Psoas muscle (tissue), 8 donors: ENCODE measurements at places on chromosomes 3 and 15. TPM values are rescaled to one million over a fixed set of nuclear protein-coding genes. Genes with fewer than 3 reads are reported as not detected.
A peak's percentile ranks its signal among the peaks of the same experiment; 100 is the strongest.

GRCh38 chr15:29695489-29696167 lies 126.6 kb downstream of the TJP1 start:
- H3K4me3 ChIP-seq, result no peak overlapping the region
- peaks cover 25% of the 10 kb centered on the region for H3K36me3 ChIP-seq
- no peaks in the 10 kb centered on the region for H3K4me1 ChIP-seq
- no peak overlapping the region for H3K27ac ChIP-seq
- no peak for DNase-seq

The ESYT3 gene
- 4.5 TPM for total RNA-seq

DNA sequence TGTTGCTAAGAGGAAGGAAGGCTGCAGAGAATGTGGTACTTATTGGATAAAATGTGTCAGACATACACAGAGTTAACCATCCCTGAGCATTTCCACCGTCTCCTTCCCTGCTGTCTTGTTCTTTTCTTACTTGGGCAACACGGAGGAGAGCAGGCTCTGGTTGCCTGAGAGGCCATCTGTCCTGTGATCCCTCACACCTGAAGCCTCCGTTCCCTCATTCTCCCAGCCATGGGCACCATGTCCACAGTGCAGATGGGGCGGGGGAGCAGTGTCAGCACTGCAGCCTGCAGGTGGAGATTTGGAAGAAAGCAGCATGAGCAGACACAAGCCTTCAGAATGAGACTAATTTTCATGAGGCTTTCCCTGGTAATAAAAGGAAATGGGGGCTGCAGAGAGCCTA lies 133.7 kb downstream of the CHCHD6 start:
- DNase-seq, result no peak
- H3K4me3 ChIP-seq, result no peak overlapping the region
- H3K27me3 ChIP-seq, result no peaks in the 10 kb centered on the region
- H3K36me3 ChIP-seq, result no peaks in the 10 kb centered on the region
- H3K27ac ChIP-seq, result no peak overlapping the region

- no peak overlapping the region for H3K27ac ChIP-seq
- no peaks in the 10 kb centered on the region for H3K27me3 ChIP-seq
- H3K4me3 ChIP-seq, result no peak overlapping the region
- no peaks in the 10 kb centered on the region for H3K4me1 ChIP-seq
Observed at GRCh38 chr3:81443457-81443782, 318.0 kb downstream of the GBE1 start.

The FETUB gene
- total RNA-seq, result not detected

- DNase-seq, result no peak
- peaks cover 9% of the 10 kb centered on the region for H3K36me3 ChIP-seq
- H3K4me1 ChIP-seq, result peaks cover 10% of the 10 kb centered on the region
- no peaks in the 10 kb centered on the region for H3K27me3 ChIP-seq
- peak overlapping the region; percentile 66 for H3K27ac ChIP-seq
- H3K4me3 ChIP-seq, result peak overlapping the region; percentile 72
Observed at GRCh38 chr3:184380627-184381260, 890 bp downstream of the CHRD start.

The SLC28A1 gene
- total RNA-seq, result 0.23 TPM

- H3K27ac ChIP-seq, result no peak overlapping the region
- H3K4me3 ChIP-seq, result no peak overlapping the region
- no peak for DNase-seq
Observed at GRCh38 chr3:66018057-66019033, 20.4 kb downstream of the MAGI1 start.

- peaks cover 12% of the 10 kb centered on the region for H3K36me3 ChIP-seq
- H3K27me3 ChIP-seq, result no peaks in the 10 kb centered on the region
- H3K4me3 ChIP-seq, result no peak overlapping the region
- DNase-seq, result no peak
- H3K4me1 ChIP-seq, result peaks cover 23% of the 10 kb centered on the region
- H3K27ac ChIP-seq, result peak overlapping the region; percentile 80
Observed at GRCh38 chr3:47909607-47910006, 106.6 kb downstream of the MAP4 start.

The TMCO5A gene
- total RNA-seq, result not detected

DNA sequence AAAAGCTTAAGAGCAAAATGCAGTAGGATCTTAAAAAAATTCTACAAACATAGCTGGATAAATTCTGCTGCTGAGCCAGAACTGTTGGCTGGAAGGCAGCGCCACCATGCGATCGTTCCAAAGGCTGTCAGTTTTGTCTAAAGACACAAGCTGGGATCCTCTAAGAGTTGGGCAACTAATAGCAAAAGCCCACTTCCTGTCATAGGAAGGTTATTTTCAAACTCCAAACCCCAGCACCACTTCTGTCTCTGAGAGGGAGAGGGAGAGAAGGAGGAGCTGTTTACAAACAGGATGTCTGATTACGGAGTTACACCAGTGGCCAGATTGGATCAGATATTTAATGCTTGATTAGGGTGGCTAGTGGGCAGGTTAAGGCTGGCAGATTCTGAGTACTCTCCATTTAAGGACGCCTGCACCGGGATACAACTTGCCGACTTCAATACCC lies 44.0 kb downstream of the EIF4E3 start:
- no peaks in the 10 kb centered on the region for H3K27me3 ChIP-seq
- peaks cover 23% of the 10 kb centered on the region for H3K36me3 ChIP-seq
- H3K27ac ChIP-seq, result no peak overlapping the region
- DNase-seq, result peak; percentile 51
- no peaks in the 10 kb centered on the region for H3K4me1 ChIP-seq
- no peak overlapping the region for H3K4me3 ChIP-seq

The CASR gene
- total RNA-seq, result not detected

- no peaks in the 10 kb centered on the region for H3K36me3 ChIP-seq
- H3K4me1 ChIP-seq, result no peaks in the 10 kb centered on the region
- no peak overlapping the region for H3K27ac ChIP-seq
- H3K4me3 ChIP-seq, result no peak overlapping the region
Observed at GRCh38 chr15:69170597-69170996, 10.2 kb downstream of the GLCE start.

The CACNA2D3 gene
- 6.1 TPM for total RNA-seq

DNA sequence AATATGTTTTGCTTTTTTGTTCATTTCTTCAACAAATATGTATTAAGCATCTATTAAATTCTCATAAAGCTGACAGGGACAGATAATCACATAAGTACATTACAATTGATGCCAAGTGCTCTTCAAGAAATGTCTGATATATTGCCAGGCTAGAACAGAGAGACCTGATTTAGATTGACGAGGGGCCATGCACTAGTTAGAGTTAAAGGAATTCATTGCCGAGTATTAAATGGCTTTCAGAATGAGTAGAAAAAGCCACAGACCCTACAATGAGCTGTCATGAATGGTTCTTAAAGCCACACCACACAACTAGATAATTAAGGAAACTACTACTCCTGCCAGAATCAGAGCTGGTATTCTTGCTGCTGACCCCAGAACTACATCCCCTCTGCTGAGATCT lies 250.2 kb upstream of the MME start:
- H3K4me1 ChIP-seq, result no peaks in the 10 kb centered on the region
- H3K27me3 ChIP-seq, result no peaks in the 10 kb centered on the region
- H3K36me3 ChIP-seq, result no peaks in the 10 kb centered on the region
- no peak for DNase-seq
- H3K27ac ChIP-seq, result no peak overlapping the region
- H3K4me3 ChIP-seq, result no peak overlapping the region

The UQCC5 gene
- total RNA-seq, result 32.7 TPM

The WDR49 gene
- not detected for total RNA-seq

DNA sequence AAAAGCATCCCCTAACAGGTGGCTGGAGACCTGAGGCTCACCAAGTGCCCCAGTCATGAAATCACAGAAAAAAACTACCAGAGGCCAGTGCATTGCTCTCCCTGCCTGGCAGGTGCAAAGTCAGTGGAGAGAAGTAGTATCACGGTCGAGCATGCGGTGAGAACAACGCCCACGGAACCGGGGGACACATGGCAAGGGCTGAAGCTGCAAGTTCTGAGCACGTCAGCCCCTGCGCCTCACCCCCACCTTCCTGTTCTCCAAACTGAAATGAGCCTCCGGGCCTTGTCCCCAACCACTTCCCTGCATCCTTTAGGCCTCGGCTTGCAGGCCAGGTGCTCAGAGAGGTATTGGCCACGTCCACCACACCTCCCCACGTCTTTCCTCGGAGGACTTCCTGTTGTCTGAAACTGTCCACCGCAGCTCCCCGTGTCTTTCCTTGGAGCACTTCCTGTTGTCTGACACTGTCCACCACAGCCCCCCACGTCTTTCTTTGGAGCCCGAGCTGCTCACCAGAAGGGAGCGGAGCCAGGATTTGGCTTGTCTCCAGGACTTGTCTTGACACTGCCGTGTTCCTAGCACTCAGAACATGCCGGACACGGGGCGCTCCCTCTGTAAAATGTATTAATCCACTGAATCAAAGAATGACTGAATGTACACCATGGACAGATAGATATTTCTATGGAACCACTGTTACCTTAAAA lies 43.9 kb downstream of the NSMCE3 start:
- H3K4me1 ChIP-seq, result no peaks in the 10 kb centered on the region
- H3K4me3 ChIP-seq, result no peak overlapping the region
- no peaks in the 10 kb centered on the region for H3K36me3 ChIP-seq
- H3K27me3 ChIP-seq, result no peaks in the 10 kb centered on the region

The APOD gene
- total RNA-seq, result 342 TPM

DNA sequence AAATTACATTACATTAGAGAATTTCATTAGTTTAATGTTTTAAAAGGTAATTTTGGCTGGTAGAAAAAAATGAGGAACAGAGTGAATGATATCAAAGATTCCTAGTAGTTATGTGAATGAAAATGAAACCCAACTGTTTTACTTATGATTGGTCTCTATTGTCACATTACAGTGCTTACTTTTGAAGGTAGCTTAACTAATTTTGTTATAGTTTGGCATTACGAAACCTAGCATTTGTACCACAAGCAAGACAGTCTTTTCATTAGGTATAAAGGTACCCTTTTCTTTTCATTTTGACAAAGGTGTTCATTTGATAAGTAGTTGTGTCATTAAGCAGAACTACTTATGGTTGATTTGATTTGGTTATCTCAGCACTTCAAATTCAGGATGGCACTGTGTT lies 6.9 kb downstream of the SELENOT start:
- H3K36me3 ChIP-seq, result no peaks in the 10 kb centered on the region
- H3K27ac ChIP-seq, result no peak overlapping the region
- peaks cover 50% of the 10 kb centered on the region for H3K4me1 ChIP-seq
- no peak for DNase-seq
- no peaks in the 10 kb centered on the region for H3K27me3 ChIP-seq
- H3K4me3 ChIP-seq, result no peak overlapping the region

The HCLS1 gene
- total RNA-seq, result 9.2 TPM

- H3K27me3 ChIP-seq, result no peaks in the 10 kb centered on the region
- no peaks in the 10 kb centered on the region for H3K4me1 ChIP-seq
- no peak overlapping the region for H3K4me3 ChIP-seq
- H3K27ac ChIP-seq, result no peak overlapping the region
- no peak for DNase-seq
Observed at GRCh38 chr15:41982133-41982930, 10.0 kb upstream of the EHD4 start.

DNA sequence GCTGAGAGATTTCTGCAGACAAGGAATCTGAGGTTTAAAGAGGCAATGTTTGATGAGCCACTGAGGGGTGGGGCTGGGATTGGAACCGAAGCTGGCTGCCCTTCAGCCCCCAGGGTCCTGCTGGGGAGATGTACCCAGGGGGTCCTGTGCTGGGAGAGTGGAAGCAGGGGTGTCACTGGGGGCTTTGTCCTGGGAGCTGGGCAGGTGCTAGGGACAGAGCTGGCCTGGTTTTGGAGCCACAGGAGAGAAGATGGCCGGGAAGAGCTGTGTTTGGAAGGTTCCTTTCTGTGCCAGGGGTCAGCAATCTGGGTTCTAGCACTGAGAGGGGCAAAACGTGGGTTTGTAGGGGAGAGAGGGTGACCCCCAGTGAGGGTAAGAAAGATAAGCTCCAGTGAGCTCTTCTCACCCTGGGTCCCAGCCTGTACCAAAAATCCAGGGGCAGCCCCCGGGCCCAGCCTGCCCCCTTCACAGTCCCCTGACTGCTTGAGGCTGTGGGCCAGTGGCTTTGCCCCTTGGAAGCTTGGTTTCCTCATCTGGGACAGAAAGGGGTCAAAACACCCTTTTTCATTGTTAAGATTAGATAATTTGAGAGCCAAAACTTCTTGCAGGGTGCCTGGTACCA lies 69.6 kb downstream of the SMAD3 start:
- peaks cover 98% of the 10 kb centered on the region for H3K4me1 ChIP-seq
- H3K27me3 ChIP-seq, result no peaks in the 10 kb centered on the region
- DNase-seq, result no peak
- peak overlapping the region; percentile 72 for H3K27ac ChIP-seq
- no peaks in the 10 kb centered on the region for H3K36me3 ChIP-seq
